ENCODE measurements at places on chromosomes 13 and 19.
A peak's percentile ranks its signal among the peaks of the same experiment; 100 is the strongest.

DNA sequence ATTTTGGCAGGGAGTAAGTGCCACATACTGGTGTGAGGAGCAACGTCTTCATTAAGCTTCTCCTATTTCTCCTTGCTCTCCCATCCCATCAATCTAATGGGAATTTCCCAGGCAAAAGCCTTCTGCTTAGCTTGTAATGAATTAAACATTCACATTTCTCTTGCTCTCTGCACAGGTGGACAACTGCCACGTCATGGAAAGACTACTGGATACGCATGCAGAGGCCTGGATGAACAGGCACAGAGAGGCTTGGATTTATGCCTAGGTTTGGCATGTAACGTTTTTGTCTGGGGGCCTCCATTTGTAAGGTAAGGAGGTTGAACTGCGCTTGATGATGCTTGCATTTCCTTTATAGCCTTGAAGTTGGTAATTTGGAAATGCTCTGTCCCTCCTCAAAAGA, 374.8 kb downstream of the KLF12 start:
- DNase-seq = no peak

- no peak for DNase-seq
These were observed 185.8 kb downstream of the B3GLCT start for GRCh38 chr13:31385540-31385939.

GRCh38 chr13:73832128-73832588, 302.0 kb downstream of the KLF12 start:
- DNase-seq = no peak

- no peak for DNase-seq
These were observed 120.0 kb downstream of the ITGBL1 start for GRCh38 chr13:101572456-101572855.

DNA sequence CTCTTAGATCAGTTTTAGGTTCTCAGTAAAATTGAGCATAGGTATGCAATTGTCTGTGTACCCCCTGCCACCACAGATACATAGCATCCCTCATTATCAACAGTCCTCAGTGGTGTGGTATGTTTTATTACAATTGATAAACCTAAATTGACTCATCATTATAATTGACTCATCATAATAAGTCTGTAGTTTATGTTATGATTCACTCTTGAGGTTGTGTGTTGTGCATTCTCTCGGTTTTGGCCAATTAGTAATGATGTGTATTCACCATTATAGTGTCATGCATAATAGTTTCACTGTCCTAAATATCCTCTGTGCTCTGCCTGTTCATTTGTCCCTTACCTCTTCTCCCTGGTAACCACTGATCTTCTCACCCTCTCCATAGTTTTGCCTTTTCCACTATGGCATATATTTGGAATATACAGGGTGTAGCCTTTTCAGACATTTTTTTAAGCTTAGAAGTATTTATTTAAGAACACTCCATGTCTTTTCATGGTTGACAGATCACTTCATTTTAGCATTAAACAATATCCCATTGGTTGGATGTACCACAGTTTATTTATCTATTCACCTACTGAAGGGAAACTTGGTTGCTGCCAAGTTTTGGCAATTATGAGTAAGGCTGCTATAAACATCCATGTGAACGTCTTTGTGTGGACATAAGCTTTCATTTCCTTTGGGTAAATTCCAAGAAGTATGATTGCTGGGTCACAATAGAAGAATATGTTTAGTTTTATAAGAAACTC, 1620.6 kb upstream of the MIR17HG start:
- no peak for DNase-seq

- DNase-seq = peak; percentile 71
These were observed 25.7 kb downstream of the CCNE1 start for GRCh38 chr19:29837448-29837981.

Measured in T-helper 2 cell treated with Interferon-gamma antibody and Interleukin-4, amounts not matched to agents 5 μg/mL and 100 μg/mL, for 36 hours (primary cell).